Cortex of kidney (tissue), 1 donor: ENCODE measurements at places on chromosomes 13 and 19.

DNA sequence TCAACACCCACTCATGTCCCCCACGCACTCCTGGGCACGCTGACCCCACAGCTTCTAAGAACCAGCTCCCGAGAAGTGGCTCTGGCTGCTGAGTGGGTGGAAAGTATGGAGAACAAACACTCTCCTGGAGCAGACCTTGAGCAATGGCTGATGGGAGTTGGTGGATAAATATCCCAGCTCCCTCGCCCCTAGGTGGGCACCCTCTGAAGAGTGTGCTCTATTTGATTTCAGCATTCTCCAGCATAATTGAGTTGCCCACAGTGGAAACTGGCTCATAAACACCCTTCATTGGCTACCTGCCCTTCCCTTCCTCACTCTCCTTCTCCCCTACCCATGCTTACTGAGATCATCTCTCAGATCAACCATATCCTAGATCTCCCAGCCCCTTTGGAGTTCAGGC, 41.5 kb upstream of the ADGRE5 start:
- no peak for DNase-seq

DNA sequence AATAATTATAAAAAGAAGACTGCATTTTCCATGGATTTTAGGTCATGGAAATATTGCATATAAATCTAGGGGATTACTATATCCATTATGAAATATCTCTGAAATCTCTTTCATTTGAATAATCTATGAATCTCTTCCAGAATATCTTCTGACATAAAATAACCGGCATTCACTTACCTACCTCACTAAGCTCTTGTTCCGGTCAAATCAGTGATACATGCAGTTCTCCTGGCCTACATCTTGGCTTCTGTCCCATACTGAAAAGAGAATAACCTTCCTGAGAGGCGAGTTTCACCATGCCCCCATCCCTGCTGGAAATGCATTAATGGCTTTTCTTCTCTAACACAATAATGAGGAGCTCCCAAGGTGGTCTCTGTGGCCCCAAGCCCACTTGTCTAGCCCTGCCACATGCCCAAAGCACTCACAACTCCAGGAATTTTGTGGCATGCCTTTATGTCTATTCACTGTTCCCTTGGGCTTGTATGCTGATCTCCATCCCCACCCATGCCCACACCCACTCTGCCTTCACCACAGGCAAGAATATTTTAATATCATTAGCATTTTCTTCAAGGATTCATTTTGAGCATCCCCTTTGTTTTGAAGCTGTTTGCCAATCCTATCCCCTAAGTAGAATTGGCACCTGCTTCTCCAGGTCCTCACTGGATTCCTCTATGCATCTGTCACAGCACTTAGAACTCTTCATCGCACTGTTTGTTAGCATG, 401.6 kb downstream of the COG6 start:
- no peak for DNase-seq

GRCh38 chr19:5966215-5966614, 11.7 kb downstream of the RANBP3 start:
- DNase-seq = no peak

DNA sequence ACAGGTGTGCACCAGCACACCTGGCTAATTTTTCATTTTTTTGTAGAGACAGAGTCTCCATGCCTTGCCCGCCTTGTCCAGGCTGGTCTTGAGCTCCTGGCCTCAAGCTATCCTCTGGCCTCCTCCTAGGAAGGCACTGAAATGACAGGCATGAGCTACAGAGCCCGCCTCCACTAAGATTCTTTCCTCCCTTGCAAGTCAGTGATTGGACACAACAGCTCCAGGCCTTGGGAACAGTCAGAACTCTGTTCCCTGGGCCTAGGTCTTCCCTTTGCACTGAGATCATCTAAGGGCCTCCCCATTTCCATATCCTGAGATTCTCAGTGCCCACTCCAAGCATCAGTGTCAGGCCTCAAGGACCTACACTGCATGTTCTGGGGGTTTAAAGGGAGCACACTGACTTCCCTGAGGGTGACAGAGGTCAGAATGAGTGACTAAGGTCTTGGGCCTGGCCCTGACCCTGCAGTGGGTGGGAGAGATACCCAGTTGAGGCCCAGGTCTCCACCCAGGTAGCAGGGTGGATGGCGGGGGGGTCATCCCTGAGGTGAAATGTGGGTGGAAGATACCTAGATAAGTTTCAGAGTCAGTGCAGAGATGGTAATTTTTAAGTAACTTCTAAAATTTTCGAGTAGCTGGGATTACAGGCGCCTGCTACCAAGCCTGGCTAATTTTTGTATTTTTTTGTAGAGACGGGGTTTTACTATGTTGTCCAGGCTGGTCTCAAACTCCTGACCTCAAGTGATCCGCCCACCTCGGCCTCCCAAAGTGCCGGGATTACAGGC, 17.3 kb upstream of the ERCC1 start:
- DNase-seq = no peak

DNA sequence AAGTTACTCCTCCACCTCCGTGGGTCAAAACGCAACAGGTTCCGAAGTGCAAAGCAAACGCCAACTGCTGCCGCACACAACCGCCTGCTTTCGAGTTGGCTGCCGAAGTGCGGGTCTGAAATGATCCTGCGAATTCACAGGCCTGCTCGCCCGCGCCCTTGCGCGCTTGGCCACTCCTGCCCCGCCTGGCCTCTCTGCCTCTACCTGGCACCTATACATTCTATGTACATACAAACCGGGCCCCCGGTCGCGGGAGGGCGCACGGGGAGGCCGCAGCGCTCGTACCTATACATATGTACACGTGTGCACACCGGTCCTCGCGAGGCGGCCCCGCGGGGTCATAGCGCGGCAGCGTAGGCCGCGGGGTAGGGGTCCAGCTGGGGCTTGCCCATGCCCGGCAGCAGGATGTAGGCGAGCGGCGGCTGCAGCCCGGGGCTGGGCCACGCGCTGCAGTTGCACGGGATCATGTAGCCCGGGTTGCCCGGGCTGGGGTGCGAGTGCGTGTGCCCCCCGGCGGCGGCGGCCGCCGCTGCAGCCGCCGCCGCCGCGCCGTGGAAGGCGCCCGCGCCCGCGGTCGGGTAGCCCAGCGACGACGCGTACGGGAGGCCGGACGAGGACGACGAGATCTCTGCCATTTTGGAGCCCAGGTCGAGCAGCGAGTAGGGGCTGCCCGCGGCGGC, 1.3 kb downstream of the SOX21 start:
- no peak for DNase-seq

- no peak for DNase-seq
Observed at GRCh38 chr19:10828981-10829821, 6.8 kb downstream of the TMED1 start.

GRCh38 chr13:45700971-45701900, 884 bp upstream of the CBY2 start:
- DNase-seq = no peak

- no peak for DNase-seq
Observed at GRCh38 chr13:105442949-105443699, 1092.3 kb downstream of the EFNB2 start.

GRCh38 chr13:42836930-42837690, 55.7 kb downstream of the FAM216B start:
- no peak for DNase-seq

DNA sequence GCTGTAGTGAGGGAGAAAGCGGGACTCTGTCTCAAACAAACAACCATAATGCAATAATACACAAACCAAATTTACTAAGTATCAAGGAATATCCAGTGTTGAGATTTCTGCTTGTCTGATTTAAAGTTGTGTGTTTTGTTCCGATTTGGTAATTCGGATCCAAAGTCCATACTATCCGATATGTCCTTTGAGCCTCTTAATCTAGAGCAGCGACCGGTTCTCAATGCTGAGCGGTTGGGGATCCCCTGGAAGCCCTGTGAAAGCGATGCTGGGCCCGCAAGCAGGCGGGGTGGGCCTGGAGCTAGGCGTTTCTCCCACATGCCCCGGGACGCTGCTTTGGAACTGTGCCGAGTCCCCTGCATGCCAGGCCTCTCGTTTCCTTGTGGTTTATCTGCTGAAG, 20.2 kb downstream of the C19orf44 start:
- DNase-seq = no peak

DNA sequence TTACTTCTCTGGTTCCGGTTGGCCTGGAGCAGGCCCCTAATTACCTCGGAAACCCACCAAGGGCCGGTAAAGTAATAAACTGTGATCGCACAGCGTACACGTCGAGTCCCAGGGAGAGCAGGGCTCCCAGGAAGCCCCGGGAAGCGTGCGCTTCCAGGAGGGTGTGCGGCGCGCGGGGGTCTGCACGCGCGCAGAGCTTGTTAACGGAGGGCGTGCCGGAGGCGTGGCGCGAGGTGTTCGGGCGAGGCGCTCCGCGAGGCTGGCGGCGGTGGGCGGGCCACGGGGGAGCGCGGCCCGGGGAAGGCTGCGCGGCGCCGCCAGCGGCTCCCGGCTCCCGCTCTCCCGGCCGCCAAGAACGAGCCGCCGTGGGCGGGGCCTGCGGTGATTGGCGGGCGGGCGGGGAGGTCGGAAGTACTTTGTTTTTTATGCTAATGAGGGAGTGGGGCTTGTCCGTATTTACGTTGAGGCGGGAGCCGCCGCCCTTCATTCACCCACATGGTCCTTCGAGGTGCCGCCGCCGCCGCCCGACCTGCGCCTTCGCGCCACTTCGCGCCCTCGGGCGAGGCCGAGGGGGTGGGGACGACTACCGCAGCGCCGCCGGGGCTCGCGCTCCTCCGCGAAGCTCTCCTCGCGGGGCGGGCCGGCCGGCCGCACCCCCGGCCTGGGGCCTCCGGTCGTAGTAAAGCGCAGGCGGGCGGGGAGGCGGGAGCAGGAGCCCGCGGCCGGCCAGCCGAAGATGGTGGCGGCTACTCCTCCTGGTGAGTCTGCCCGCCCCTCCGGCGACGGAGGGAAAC, at the start of gene MIR17HG:
Gene MIR17HG, plus strand, starts transcription at position 486 of the 794 bp plus-strand sequence.
- DNase-seq = peak; percentile 30

GRCh38 chr13:44131069-44131614, 242.5 kb upstream of the SERP2 start:
- no peak for DNase-seq

GRCh38 chr13:41710771-41711170, 250.1 kb downstream of the VWA8 start:
- no peak for DNase-seq

DNA sequence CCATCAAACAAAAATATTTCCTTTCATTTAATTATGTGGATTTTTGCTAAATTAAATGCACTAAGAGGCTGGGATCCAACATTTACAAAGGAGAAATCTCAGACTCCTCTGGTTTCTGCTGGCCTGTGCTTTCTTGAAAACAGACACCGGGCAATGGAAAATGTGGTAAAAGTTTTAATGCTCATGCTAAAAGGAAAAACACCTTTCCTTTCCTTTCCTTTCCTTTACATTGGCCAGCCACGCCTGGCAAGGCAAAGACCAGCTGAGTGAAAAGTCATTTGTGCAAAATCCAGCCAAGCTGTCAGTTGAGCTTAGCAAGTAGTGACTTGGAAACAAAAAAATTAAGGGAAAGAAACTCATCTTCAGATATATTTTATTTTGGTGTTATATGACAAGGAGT, 240.3 kb downstream of the LACC1 start:
- no peak for DNase-seq

DNA sequence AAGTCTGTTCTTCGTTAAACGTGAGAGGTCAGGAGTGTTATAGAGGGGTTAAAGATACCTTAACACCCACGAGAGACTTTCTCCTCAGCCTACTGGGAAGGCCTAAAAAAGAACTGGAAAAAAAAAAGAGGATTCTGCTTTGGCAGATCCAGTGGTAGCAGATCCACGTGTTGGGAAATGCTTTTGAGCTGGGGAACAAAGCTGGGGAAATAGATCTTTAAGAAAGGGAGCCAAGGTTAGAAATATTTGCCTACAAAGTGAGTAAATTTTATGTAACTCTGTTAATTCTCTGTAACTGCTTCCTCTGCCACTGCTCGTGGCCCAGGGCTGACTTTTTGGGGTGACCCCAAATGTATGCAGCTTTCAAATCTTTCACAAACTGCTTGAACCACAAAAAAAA, 11.7 kb downstream of the RFX2 start:
- DNase-seq = no peak

DNA sequence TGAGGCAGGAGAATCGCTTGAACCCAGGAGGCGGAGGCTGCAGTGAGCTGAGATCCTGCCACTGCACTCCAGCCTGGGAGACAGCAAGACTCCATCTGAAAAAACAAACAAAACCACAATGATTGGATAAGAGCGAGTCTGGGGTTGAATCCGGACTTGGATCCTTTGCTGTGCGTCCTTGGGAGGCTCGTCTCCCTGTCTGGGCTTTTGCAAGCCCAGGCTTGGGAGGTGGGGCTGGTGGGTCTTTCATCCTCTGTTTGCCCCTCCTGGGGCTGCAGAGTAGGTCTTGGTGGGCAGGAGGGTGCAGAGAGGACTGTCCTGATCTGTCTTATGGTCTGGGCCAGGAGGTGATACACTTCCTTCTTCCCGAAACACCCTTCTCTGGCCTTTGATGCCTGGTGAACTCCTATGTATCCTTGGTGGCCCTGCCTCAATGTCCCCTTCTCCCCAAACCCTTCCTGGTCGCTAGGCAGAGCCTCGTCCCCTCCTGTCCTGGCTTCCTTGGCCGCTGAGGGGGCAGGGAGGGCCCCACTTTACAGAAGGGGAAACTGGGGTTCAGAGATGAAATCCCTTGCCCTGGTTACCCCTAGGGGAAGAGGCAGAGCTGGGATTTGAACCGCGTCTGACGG, 16.8 kb downstream of the PALM start:
- DNase-seq = no peak
